ENCODE measurements at places on chromosomes 11 and 22.

- no peak for DNase-seq
Measured at GRCh38 chr11:69984457-69985261, 93.5 kb upstream of the ANO1 start.

- no peak for DNase-seq
Measured at GRCh38 chr11:65883786-65884715, 4.2 kb downstream of the FIBP start.

DNA sequence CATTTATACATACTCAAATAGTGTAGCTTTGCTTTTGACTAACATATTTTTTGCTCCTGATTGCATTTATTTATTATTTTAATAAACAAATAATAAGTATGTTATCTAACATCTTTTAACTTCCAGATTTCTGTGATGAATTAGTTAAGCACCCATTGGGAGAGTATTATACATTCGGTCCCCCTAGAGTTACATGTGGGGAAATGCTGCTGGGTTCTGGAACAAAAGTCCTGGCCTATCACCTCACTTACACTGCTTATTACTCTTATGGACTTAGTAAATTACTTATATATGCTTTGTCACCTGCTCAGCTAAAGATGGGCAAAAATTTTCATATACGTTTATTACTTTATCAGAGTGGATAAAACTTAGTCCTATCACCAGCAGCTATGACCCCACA lies 1163.0 kb downstream of the FAM181B start:
- DNase-seq: no peak

DNA sequence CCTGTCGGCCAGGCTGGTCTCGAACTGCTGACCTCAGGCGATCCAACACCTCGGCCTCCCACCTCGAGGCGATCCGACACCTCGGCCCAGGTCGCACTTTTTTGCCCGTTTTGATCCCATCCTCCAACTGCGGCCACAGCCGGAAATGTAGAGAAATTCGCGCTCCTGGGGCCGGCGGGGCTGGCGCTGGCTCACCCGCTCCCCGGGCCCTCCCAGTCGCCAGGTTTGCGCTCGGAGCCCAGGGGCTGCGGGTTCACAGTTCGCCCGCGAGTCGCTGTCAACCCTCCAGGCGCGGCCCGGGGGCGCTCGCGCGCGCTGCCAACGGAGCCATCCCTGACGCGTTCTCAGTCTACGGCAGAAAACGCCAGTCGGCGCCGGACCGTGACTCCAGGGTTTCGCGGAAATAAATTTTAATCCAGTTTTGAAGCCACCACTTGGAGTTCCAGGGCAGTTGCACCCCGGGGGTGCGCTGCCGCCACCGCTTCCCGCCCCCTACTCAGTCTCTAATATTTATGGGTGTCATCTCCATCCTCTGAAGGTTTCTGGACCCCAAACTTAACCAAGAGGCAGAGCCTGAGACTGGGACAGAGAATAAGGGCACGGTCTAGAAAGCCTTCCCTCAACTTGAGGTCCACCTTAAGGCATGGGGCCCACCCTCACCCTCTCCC lies 1.5 kb upstream of the KLHDC7B start:
- DNase-seq: peak; percentile 80

- peak; percentile 84 for DNase-seq
Measured at GRCh38 chr22:18012531-18012930, 11.8 kb downstream of the MICAL3 start.

GRCh38 chr11:74097686-74098237 lies 73.0 kb downstream of the C2CD3 start:
- DNase-seq: no peak

DNA sequence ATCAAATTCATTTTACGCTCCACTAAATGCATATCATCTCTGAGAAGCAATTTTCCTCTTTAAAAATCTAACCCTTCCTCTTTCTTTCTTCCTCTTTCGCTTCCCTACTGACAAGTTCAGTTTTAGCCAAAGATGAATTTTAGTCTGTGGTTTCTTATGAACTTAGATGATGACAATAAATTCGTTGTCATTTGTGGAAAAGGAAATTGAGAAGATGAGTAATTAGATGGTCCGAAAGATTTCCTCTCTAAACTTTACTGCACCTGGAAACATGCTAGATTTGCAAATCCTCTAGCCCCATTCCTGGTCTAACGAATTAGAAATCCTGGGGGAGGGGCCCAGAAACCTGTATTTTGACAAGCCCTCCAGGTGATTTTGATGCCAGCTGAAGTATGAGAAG lies 855.4 kb upstream of the CHORDC1 start:
- no peak for DNase-seq

- peak; percentile 66 for DNase-seq
Measured at GRCh38 chr22:43186272-43187170, at the start of gene TTLL12. TTLL12 (minus strand) TSS chr22:43187134; CDS start chr22:43187069, 65 bp downstream.

DNA sequence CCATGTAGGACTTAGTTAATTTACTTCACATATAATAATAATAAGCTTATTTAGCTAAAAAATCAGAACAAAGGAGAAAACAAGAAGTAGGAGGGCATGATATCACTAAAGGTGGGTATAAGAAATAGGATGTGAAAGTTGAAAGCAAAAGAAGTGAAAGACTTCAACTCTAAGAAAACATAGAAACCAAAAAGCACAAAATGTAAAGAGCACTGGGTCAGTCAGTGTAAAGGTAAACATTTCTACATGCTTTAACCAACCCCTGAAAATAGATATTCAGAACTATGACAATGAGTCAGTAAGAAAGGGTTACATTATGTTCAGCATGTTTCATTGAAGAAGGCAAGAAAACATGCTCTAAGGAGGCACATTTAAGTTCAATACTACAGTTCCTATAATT lies 298.8 kb downstream of the SWAP70 start:
- DNase-seq: no peak

- DNase-seq: no peak
Measured at GRCh38 chr11:45659818-45660160, 5.6 kb downstream of the CHST1 start.

GRCh38 chr11:119168471-119169281 lies at the start of gene NLRX1:
NLRX1 (plus strand) TSS chr11:119168725; CDS start chr11:119171404, 2,679 bp downstream.
- DNase-seq: peak; percentile 88

DNA sequence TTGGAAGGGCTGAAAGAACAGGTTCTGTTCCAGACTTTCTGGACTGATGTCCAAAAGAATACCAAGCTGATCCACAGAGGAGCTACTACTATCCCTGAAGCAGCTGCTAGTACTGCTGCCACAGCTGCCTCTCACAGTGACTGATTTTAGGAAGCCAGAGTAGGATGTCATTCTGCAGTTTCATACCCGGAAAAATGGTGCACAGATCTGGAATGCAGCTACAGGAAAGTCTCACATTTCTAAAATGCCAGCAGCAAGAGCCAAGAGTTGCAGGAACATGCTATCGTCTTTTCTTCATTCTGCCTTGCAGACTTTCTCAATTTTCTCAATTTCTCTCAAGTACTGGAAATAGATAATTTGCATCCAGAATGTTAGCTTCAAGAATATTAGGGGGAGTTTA lies 19.4 kb upstream of the CCDC179 start:
- DNase-seq: peak; percentile 5

DNA sequence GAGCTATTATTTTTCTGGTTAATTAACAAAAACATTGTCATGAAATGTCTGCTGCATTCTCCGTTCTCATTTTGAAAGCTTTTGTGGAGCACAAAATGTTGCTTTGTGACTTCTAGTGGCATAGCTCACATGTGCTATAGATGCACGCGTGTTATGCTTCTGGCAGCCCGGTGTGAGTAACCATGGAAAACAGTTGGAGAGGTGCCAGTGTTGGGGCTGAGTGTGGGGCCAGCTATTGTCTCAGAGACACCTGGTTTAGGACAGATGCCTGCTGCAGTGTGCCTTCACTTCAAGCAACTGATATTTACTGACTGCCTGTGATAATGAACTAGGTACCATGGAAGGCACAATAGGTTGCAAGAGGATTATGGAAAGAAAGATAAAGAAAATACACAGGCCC lies 760.6 kb downstream of the NTM start:
- DNase-seq: no peak

- peak; percentile 66 for DNase-seq
Measured at GRCh38 chr11:23765682-23766252, 731.1 kb upstream of the LUZP2 start.

- no peak for DNase-seq
Measured at GRCh38 chr11:104165014-104165413, 1.1 kb upstream of the PDGFD start.

GRCh38 chr11:33691066-33691864 lies 9.4 kb downstream of the C11orf91 start:
- DNase-seq: no peak

Measured in ELR (cell line).